ENCODE measurements at places on chromosomes 3 and 15.

DNA sequence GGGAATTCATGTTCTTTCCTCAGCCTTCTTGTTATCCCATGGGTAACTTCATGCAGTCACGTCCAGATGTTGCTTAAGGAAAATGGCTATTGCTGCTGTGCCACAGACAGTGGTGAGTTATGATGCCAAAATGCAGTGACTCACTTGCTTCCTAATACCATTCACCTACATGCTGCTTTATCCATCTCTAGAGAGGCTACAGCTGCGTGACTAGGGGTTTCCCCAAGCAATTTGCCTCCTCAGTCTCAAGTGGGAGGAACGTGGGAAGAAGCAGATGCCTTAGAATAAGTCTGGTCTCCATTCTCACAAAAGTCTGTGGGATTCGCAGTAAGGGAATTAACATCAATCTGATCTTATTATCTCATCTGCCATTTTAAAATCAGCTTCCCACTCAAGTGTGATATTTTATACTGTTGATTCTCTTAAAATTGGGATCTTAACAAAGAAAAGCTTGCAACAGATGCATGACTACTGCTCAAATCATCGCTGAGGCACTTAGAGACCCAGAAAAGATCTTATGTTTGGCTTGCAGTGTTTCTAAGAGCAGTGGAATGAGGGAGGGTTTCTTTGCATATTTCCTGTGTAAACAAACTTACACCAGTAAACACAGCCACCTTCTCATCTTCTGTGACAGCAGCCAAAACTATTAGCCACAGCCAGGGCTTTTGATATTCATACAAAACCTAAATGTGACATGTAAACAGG, 62.0 kb upstream of the ACP3 start:
- no peak for DNase-seq

DNA sequence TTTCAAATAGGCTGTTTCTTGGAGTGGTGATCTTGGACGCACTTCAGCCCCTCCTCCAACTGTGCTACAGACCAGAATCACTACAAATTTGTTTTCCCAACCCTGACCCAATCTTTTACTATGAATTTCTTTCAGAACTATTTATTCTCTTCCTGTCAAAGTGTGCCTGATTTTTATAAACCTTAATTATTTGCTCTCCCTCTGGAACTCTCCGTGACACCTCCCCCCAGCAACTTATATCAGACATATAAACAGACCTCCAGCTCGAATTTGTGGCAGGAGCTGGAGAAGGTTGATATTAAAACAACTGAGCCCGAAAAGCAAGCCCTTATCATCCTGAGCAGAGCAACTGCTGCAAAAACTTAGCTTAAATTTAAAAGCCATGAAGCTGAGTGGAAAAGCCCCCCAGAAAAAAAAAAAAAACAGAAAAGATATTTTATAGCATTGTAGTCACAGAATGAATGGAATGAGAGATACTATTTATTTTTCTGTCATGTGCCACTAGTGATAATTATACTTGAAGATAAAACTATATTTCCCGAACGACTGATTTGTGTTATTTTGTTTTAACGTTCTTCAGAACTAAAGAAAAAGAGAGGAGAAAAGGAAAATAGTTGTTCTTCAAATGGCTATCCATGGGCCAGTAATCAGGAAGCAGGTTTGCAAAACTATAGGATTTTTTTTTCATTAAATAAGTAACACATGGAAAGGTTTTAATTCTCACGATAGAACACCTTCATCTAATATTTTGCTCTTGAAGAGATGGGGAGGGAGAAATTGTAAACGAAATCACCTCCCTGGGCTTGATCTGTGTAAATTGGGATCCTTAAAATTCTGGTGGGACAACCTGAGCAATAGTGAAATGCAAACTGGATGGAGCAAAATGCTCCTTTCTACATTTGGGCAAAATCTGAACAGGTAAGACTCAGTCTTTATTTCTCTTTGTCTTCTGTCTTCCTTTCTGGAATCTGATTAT, 80.8 kb downstream of the NR2F2 start:
- DNase-seq: no peak

DNA sequence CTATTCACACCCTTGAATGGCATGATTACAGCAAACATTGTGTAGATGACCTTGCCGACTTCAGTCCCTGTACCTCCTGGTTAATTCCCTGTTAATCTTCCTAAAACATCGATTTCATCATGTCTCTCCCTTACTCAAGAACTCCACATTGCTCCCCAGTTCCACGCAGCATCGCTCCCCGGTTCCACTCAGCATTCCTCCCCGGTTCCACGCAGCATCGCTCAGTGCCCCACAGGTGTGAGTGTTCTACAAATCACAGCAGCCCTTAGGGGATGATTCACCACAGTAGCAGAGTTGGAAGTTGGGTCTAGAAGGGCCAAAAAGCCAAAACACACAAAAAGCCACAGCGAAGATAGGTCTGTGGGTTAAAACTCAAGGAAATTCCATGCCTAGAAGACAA, 8.6 kb upstream of the TNK2 start:
- no peak for DNase-seq

GRCh38 chr3:64550745-64551144, 137.1 kb downstream of the ADAMTS9 start:
- no peak for DNase-seq
